ENCODE measurements at places on chromosomes 16 and 17. TPM values are rescaled to one million over a fixed set of nuclear protein-coding genes. Genes with fewer than 3 reads are reported as not detected.

The SMIM36 gene
- total RNA-seq, result not detected

The MYOCD gene
- 13.0 TPM for total RNA-seq

The PIPOX gene
- 4.1 TPM for total RNA-seq

The TMEM92 gene
- total RNA-seq, result 2.7 TPM

The MYH4 gene
- not detected for total RNA-seq

The VMO1 gene
- total RNA-seq, result 2.3 TPM

DNA sequence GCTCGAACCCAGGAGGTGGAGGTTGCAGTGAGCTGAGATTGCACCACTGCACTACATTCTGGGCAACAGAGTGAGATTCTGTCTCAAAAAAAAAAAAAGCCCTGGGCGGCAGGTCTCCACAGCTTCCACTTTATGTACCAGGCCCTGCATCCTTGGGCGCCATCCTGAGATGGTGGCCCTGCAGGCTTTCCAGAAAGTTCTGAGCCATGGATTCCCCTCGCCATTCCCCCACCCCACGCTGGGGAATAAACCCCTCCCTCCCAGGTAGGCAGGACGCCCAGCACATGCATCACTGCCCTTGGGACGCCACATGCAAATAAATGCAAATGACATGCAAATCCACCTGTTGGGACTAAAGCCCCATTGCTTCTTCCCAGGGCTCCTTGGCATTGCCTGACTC, 13.8 kb upstream of the ZNF469 start:
- no peak overlapping the region for H3K4me3 ChIP-seq
- DNase-seq, result no peak
- no peaks in the 10 kb centered on the region for H3K36me3 ChIP-seq

DNA sequence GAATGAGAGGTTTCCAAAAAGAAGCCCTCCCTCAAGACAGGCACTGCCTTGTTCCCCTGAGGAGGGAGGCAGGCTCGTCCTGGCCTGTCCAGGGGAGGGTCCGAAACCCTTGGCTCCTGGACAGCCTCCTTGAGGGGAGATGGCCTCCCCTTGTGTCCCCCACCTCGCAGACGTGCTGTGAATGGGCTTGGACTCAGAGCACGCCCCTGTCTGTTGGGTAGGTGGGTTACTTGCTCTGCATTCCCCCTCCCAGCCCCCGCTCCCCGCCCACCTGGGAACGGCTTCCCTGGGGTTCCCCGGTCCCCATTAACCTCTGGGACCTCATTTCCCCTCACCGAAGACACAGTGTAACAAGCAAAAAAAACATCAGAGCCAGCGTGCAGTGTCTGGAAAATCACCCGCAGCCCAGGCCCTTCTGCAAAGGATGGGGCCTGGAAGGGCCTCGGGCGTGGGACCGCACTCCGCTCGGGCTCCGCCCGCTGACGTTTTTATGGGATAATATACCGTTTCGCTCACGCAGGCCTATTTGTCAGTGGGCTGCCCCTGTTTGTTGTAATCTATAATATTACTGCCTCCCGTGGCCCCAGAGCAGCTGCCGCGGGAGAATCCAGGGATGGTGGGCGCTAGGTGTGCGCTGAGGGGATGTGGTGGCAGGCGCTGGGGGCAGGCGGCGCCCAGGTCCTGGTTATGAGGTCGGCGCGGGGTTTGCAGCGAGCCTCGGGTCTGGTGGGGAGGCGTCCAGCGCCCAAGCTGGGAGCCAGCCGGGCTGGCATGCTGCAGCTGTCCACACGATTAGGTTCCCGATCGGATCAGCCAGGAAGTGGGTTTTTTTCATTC, 11.1 kb downstream of the BAHCC1 start:
- no peak overlapping the region for H3K4me3 ChIP-seq
- no peak for DNase-seq
- H3K4me1 ChIP-seq, result peaks cover 60% of the 10 kb centered on the region
- H3K36me3 ChIP-seq, result no peaks in the 10 kb centered on the region

- H3K4me1 ChIP-seq, result peaks cover 26% of the 10 kb centered on the region
- H3K27me3 ChIP-seq, result peaks cover 14% of the 10 kb centered on the region
- no peak for DNase-seq
- H3K4me3 ChIP-seq, result no peak overlapping the region
Observed at GRCh38 chr17:76146053-76146851, 5.2 kb upstream of the FOXJ1 start.

GRCh38 chr17:75596320-75597087, 8.9 kb downstream of the MYO15B start:
- no peaks in the 10 kb centered on the region for H3K4me1 ChIP-seq
- no peak for DNase-seq
- H3K27me3 ChIP-seq, result no peaks in the 10 kb centered on the region
- no peak overlapping the region for H3K4me3 ChIP-seq
- H3K27ac ChIP-seq, result no peak overlapping the region

- no peak overlapping the region for H3K4me3 ChIP-seq
- no peak for DNase-seq
- H3K27me3 ChIP-seq, result no peaks in the 10 kb centered on the region
- no peaks in the 10 kb centered on the region for H3K36me3 ChIP-seq
- H3K4me1 ChIP-seq, result peaks cover 22% of the 10 kb centered on the region
- H3K27ac ChIP-seq, result no peak overlapping the region
Observed at GRCh38 chr17:80166446-80166845, 3.4 kb upstream of the CARD14 start.

- no peak for DNase-seq
- H3K27me3 ChIP-seq, result peaks cover 92% of the 10 kb centered on the region
- peaks cover 10% of the 10 kb centered on the region for H3K4me1 ChIP-seq
- no peak overlapping the region for H3K4me3 ChIP-seq
- H3K27ac ChIP-seq, result no peak overlapping the region
- peaks cover 2% of the 10 kb centered on the region for H3K36me3 ChIP-seq
Observed at GRCh38 chr17:36643086-36643685, 41.8 kb downstream of the MRM1 start.

GRCh38 chr16:65547772-65548446, 426.0 kb upstream of the CDH11 start:
- peaks cover 2% of the 10 kb centered on the region for H3K36me3 ChIP-seq
- no peak for DNase-seq
- peak overlapping the region; percentile 91 for H3K27ac ChIP-seq
- H3K4me3 ChIP-seq, result no peak overlapping the region
- no peaks in the 10 kb centered on the region for H3K27me3 ChIP-seq

DNA sequence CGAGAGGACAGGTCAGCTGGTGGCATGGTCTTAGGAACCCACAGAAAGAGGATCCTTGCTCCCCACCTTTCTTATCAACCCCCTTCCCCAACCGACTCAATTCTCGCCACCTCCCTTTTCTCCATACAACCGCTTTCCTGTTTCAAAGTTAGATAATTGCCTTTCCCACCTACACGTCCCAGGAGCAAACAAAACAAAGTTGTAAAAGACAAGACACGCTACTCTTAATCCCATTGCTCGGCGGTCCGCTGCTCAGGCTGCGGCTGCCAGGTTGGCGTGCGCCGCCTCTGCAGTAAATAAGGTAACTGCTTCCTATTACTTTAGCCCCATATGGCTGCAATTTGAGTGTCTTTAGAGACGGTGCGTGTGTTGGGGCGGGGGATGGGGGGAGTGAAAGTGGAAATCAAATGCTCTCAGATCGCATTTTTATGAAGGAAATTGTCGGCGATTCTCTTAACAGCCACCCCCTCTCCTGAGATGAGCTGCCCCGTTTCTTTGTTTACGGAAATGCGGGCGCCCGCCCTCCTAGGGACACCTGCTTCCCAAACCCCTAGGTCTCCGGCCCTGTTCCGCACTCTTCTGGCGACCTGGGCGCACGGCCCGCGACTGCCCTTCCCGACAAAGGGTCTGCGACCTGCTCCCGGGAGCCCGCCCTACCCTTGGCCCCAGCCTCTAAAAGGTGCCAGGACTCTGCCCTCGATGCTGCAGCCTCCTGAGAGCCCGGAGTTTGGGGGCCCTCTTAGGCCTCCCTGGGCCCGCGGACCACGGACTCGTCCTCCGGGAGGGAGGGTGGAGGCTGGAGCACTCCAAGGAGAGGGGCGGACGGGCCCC, 3.7 kb upstream of the CBX8 start:
- H3K27ac ChIP-seq, result peak overlapping the region; percentile 58
- H3K27me3 ChIP-seq, result peaks cover 74% of the 10 kb centered on the region
- H3K36me3 ChIP-seq, result no peaks in the 10 kb centered on the region
- DNase-seq, result peak; percentile 53

- no peak overlapping the region for H3K4me3 ChIP-seq
- no peaks in the 10 kb centered on the region for H3K4me1 ChIP-seq
- no peaks in the 10 kb centered on the region for H3K27me3 ChIP-seq
- no peak for DNase-seq
- H3K27ac ChIP-seq, result no peak overlapping the region
Observed at GRCh38 chr17:37527249-37527851, 37.7 kb downstream of the DUSP14 start.

- no peak overlapping the region for H3K27ac ChIP-seq
- peaks cover 9% of the 10 kb centered on the region for H3K4me1 ChIP-seq
- H3K27me3 ChIP-seq, result peaks cover 2% of the 10 kb centered on the region
- no peak overlapping the region for H3K4me3 ChIP-seq
- no peak for DNase-seq
- no peaks in the 10 kb centered on the region for H3K36me3 ChIP-seq
Observed at GRCh38 chr17:34242587-34243363, 12.3 kb upstream of the CCL2 start.

- no peaks in the 10 kb centered on the region for H3K36me3 ChIP-seq
- DNase-seq, result no peak
- H3K4me3 ChIP-seq, result no peak overlapping the region
- peak overlapping the region; percentile 77 for H3K27ac ChIP-seq
Observed at GRCh38 chr17:48515925-48516900, 14.6 kb downstream of the HOXB1 start.

GRCh38 chr16:71555230-71555891, 21.5 kb downstream of the TAT start:
- no peak overlapping the region for H3K27ac ChIP-seq
- DNase-seq, result no peak
- no peak overlapping the region for H3K4me3 ChIP-seq
- H3K36me3 ChIP-seq, result no peaks in the 10 kb centered on the region

DNA sequence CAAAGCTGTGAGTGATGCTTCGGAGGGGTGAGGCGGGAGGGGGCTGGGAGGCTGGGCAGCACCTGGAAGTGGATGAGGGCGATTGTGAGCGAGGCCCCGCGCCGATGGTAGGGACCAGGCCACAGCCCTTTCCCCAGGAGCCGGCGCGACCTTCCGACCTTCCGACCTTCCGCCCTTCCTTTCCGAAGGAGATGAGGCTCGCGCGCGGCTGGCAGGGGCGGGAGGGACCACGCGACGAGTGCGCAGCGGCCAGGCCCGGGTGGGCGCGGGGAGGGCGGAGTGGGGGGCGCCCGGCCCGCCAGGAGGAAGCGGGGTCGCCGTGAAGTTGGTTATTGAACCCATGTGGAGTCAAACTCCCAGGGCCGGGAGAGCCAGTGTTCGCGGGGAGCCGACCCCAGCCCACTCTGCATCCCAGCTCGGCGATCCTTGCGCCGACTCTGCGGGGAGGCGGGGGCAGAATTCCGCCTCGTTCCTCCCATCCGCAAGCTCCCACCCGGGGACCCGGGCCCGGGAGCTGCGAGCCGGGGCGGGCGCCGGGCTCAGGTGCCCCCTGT, 56.6 kb downstream of the RAP1GAP2 start:
- no peaks in the 10 kb centered on the region for H3K36me3 ChIP-seq
- H3K27ac ChIP-seq, result no peak overlapping the region
- peak overlapping the region; percentile 42 for H3K4me3 ChIP-seq
- peaks cover 14% of the 10 kb centered on the region for H3K4me1 ChIP-seq

GRCh38 chr16:88527186-88527936, 42.8 kb upstream of the ZC3H18 start:
- H3K4me3 ChIP-seq, result no peak overlapping the region
- DNase-seq, result peak; percentile 80
- peaks cover 16% of the 10 kb centered on the region for H3K4me1 ChIP-seq
- peaks cover 10% of the 10 kb centered on the region for H3K36me3 ChIP-seq
- H3K27me3 ChIP-seq, result no peaks in the 10 kb centered on the region

DNA sequence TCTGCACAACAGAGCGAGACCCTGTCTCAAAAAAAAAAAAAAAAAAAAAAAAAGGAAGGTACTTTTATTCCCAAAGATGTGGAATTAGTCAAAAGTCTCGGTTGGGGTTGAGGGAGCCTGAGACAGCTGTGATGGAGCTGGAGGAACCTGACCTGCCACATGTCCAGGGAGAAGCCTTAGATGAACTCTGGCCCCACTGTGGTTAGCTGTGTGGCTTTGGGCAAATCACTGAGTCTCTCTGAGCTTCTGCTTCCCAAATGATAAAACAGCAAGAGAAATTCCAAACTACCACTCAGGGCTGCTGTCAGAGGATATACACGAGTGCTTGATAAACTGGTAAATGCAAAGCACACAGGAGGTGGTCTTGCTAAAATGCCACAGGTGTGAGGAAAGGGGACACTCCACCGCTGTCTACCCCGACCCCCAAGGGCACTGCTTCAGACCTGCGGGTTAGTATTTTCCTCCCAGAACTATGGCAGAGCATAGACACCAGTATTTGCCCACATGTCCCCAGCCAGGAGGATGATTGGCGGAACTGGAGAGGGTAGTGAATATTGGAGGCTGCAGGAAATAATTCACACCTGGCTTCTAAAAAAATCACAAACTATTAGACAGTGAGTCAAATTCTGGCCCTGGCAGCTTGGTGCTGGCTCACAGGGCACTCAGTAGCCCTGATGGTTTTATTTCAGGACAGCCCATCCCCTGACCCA, 14.7 kb downstream of the DRC3 start:
- H3K27ac ChIP-seq, result no peak overlapping the region
- no peak overlapping the region for H3K4me3 ChIP-seq
- no peaks in the 10 kb centered on the region for H3K36me3 ChIP-seq

DNA sequence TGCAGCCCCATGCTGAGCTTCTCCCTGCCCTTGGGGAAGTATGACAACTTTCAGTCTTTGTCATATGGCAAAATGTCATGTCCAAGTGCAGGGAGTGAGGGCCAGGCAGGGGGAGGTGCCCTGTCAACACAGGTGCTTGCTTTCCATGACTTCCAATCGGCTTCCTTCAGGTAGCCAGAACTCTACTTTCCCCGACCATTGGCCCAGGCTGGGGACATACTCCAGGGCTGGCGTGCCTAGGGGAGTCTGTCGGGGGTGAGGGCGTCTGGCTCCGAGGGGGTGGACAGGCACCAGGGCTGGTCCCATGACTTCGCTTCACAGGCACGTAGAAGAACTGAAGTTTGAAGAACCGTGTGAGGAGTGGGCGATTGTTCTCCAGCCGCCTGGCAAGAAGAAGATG, 19.8 kb upstream of the PIK3R6 start:
- H3K27me3 ChIP-seq, result no peaks in the 10 kb centered on the region
- H3K36me3 ChIP-seq, result no peaks in the 10 kb centered on the region
- no peaks in the 10 kb centered on the region for H3K4me1 ChIP-seq
- no peak overlapping the region for H3K4me3 ChIP-seq

GRCh38 chr17:83058266-83058798, 21.1 kb upstream of the METRNL start:
- no peak overlapping the region for H3K4me3 ChIP-seq
- H3K4me1 ChIP-seq, result peaks cover 10% of the 10 kb centered on the region
- no peaks in the 10 kb centered on the region for H3K36me3 ChIP-seq
- H3K27ac ChIP-seq, result no peak overlapping the region
- H3K27me3 ChIP-seq, result no peaks in the 10 kb centered on the region
- DNase-seq, result no peak
